ENCODE measurements at places on chromosomes 5 and 9. TPM values are rescaled to one million over a fixed set of nuclear protein-coding genes. Genes with fewer than 3 reads are reported as not detected.

Gene TAF11L10
- not detected for total RNA-seq

Gene OCLN
- 11.9 TPM for total RNA-seq

Gene CLK4
- total RNA-seq: 9.5 TPM

Gene CDX1
- not detected for total RNA-seq

Gene IFNA10
- total RNA-seq: not detected

Gene WHRN
- 5.1 TPM for total RNA-seq

Gene FGFR4
- 23.4 TPM for total RNA-seq

Gene BARHL1
- not detected for total RNA-seq

Gene SNCAIP
- total RNA-seq: 0.05 TPM

Gene RNF183
- not detected for total RNA-seq

Gene IL33
- 1.2 TPM for total RNA-seq

Gene C8G
- total RNA-seq: 1.9 TPM

Gene SLC34A3
- total RNA-seq: 0.13 TPM

Gene BICD2
- total RNA-seq: 29.0 TPM

Gene TLR4
- 0.34 TPM for total RNA-seq

Gene ZDHHC11B
- 1.3 TPM for total RNA-seq

Gene SCGB3A1
- total RNA-seq: not detected

Gene GLRX
- 49.7 TPM for total RNA-seq

Gene UBLCP1
- total RNA-seq: 35.0 TPM

Gene PAEP
- 0.27 TPM for total RNA-seq

Gene DMRT3
- not detected for total RNA-seq

Gene QRFP
- total RNA-seq: not detected

Gene SOX30
- 0.07 TPM for total RNA-seq

Gene EQTN
- not detected for total RNA-seq

Gene OLFM1
- 11.7 TPM for total RNA-seq

Gene FCN1
- total RNA-seq: not detected

Gene LCN1
- not detected for total RNA-seq

Gene CER1
- total RNA-seq: not detected

Gene HTR4
- total RNA-seq: not detected

Gene DMRT2
- not detected for total RNA-seq

Gene CEL
- 0.58 TPM for total RNA-seq

Gene PTPA
- 135 TPM for total RNA-seq

Gene SKP2
- total RNA-seq: 22.5 TPM

Gene FAM153A
- total RNA-seq: not detected

Gene OR1J2
- not detected for total RNA-seq

Gene ABCA1
- 5.0 TPM for total RNA-seq

Gene FOXD4L6
- total RNA-seq: not detected

Gene IFNA21
- not detected for total RNA-seq

Gene PPP6C
- 27.3 TPM for total RNA-seq

Gene GOLGA1
- total RNA-seq: 12.3 TPM

Gene IL31RA
- total RNA-seq: 2.0 TPM

Gene SVEP1
- total RNA-seq: 1.4 TPM

Gene ZDHHC11
- total RNA-seq: 18.6 TPM

Gene RGS14
- total RNA-seq: 5.8 TPM

Gene CDKN2AIPNL
- total RNA-seq: 39.4 TPM

Gene ANGPTL2
- not detected for total RNA-seq

Measured in A549 treated with CpdA at 1 μM for 4 hours (cell line).